HuH-7 (cell line): ENCODE measurements at places on chromosomes 4 and X.

DNA sequence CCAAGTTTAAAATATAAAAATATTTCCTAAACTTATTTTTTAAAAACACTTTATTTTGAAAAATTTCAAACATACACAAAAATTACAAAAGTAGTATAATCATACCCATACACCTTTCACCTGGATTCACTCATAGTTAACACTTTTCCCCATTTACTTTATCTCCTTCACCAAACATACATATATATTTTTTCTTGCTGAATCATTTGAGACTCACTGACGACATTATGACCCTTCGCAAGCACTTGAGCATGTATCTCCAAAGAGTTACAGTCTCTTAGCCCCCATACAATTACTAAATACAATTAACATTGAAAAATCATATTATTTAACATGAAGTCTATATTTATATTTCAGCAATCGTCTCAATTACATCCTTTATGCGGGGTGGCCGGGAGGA is 19.8 kb downstream of the RXFP1 start:
- no peak for DNase-seq

DNA sequence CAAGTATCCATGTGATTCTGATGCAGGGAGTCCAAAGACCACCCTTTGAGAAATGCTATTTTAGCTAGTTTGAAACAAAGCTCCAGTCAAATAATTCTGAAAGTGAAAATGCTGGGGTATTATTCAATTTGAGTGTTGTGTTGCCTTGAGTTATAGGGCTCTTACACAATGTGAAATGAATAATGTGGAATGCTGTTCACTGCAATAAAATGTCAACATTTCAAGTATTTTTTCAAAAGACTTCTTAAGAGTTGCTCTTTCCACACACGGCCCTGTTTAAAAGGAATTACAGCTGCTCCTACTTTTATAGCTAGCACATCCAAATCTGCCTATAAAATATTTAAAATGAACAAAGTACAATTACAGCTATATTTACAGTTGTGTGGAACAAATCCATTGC is 27.5 kb upstream of the PLS3 start:
- DNase-seq: no peak

GRCh38 chrX:48794340-48794910 is 7.4 kb upstream of the HDAC6 start:
- DNase-seq: no peak

DNA sequence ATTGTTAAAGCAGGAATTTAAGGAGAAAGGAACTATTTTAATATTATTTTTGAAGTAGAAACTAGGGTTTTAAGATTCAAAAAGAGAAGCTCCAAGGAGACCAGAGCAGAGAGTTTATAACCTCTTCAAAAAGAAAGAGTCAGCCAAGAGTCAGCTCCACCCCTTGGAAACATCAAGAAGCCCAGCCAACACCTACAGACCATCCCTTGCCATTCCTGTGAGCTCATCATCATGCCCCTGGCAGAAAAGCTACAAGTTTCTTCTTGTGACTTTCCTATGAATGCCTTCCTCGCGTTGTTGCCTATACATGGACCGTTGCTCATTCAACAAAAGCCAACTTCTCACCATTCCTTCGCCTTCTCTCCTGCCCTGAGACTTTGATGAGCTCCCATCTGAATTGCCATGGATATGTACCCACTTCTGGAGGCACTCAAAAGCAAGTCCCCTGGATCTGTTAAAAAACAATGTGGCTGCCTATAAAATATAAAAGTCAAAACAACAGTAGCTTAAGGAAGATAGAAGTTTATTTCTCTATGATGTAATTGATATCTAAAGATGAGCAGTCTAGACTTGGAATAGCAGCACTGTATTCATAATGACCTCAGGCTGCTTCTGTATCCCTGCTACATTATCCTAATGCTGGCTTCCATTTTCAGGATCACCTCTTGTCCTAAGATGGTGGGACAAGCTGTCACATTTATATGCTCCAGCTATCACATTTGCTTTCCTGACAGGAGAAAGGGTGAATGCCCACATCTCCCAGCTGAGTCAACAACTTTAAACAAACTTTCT is 20.3 kb downstream of the PLRG1 start:
- DNase-seq: no peak

- DNase-seq: no peak
Measured at GRCh38 chr4:77601614-77602187, 3.9 kb upstream of the CXCL13 start.

- DNase-seq: no peak
Measured at GRCh38 chrX:11566789-11567188, 98.9 kb downstream of the ARHGAP6 start.

GRCh38 chrX:55028040-55028439 is 2.7 kb downstream of the ALAS2 start:
- no peak for DNase-seq

- no peak for DNase-seq
Measured at GRCh38 chr4:20752641-20753040, 52.4 kb downstream of the PACRGL start.

DNA sequence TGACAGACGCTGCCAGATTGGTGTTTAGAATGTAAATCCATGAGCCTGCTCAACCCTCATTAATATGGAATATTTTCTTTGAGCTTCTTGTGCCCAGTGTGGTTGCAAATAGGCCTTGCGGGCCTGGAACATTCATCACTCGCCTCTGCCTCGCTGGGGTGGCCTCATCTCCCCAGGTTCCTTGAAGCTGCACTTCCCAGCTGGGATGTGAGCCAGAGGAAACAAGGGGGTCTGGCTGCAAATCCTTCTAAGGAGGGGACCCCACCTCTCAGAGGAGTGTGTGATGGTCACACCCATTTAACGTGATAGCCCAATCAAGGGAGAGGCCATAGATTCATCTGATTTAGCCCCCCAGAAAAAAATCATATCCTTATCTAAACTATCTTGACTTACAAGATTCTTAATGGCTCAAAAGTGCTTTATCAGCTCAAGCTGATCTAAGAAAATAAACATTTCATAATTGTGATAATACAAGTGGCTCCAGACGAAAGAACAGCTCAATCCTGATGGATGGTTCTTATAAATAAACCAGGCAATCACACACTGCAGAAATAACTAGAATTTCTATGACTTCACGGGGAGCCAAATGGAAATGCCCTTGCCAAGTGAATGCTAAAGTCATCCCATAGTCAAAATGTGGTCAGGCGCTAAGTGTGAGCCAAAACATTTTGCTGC is 189.9 kb downstream of the PTTG2 start:
- DNase-seq: no peak

GRCh38 chr4:24763631-24764297 is 31.6 kb upstream of the SOD3 start:
- no peak for DNase-seq

GRCh38 chrX:139831675-139832456 is 101.0 kb downstream of the ATP11C start:
- no peak for DNase-seq

GRCh38 chr4:155391932-155392331 is 15.2 kb upstream of the MAP9 start:
- DNase-seq: no peak

GRCh38 chrX:31320740-31321139 is 248.9 kb upstream of the FTHL17 start:
- DNase-seq: no peak

DNA sequence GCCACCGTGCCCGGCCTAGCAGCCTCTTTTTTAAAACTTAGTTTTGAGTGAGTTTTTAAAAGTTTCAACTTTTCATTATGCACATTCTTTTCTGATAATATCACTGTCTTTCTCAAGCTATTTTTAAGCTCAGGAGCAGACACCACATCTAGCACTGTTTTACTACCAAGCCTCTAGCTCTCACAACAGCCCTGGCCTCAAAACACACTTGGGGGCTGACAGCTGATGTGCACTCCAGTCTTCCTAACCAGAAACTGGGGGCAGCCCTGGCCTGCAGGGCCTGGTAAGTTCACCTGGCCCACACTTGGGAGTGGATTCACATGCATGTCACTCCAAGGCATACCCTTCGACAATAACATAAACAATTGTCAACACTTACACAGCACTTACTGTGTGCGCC is 34.0 kb downstream of the CENPU start:
- DNase-seq: no peak

DNA sequence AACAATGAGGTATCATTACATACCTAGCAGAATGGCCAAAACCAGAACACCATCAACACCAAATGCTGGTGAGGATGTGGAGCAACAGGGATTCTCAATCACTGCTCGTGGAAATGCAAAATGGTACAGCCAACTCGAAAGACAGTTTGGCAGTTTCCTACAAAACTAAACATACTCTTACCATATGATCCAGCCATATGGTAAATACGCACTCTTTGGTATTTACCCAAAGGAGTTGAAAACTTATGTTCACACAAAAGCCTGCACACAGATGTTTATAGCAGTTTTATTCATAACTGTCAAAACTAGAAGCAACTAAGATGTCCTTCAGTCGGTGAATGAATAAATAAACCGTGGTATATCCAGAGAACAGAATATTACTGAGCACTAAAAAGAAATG is 7.8 kb downstream of the CASP3 start:
- no peak for DNase-seq

- no peak for DNase-seq
Measured at GRCh38 chr4:47744253-47744652, 93.6 kb downstream of the CORIN start.

DNA sequence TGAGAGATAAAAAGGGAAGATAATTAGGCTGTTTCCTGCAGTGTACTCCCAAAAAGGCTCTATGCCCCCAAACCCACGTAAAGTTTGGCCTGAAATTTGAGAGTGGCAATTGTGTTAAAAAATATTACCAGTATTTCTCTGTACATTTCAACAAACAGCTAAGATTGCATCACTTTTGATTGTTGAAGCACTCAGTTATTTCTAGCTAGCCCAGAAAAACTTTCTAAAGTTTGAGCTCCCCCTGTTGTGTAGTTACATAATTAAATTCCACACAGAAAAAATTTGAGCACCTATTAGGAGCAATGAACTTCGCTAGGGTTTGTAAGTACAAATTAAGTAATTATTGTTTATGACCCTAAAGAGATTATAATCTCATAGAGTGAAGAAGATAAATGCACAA is 109.4 kb downstream of the DLG3 start:
- no peak for DNase-seq

- no peak for DNase-seq
Measured at GRCh38 chr4:121358473-121358872, 22.3 kb downstream of the QRFPR start.

DNA sequence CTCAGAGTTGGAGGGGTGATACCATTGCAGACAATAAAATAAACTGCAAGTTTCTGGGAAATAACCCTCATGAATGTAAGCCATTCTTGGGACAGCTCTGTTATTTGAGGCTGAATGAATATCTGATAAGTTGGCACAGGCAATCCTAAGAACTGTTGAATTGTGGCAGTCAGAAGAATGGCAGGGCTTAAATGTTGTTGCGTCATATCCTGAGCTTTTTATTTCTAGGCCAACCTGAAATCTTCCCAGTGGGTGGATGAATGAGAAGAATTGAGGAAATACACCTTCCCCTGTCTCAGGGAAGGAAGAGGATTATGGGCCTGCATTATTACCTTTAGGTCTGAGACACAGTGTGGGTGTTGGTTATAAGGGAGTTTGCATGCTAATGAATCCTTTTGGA is 64.4 kb upstream of the C4orf54 start:
- DNase-seq: no peak

GRCh38 chrX:44785652-44786051 is 58.2 kb upstream of the DUSP21 start:
- no peak for DNase-seq

- DNase-seq: no peak
Measured at GRCh38 chr4:185182239-185182638, 21.6 kb downstream of the CFAP97 start.

- DNase-seq: no peak
Measured at GRCh38 chr4:101693842-101694398, 96.6 kb upstream of the BANK1 start.

- no peak for DNase-seq
Measured at GRCh38 chr4:162115333-162115732, 48.5 kb downstream of the FSTL5 start.

DNA sequence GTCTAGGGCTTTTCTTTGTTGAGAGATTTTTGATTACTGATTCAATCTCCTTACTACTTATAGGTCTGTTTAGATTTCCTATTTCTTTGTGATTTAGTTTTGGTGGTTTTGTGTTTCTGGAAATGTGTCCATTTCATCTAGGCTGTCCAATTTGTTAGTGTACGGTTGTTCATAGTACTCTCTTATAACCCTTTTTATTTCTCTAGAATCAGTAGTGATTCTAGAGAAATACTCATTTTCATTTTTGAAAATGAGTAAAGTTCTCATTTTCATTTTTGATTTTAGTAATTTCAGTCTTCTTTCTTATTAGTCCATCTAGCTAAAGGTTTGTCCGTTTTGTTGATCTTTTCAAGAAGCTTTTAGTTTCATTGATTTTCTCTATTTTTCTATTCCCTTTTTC is 7.5 kb downstream of the IL13RA1 start:
- no peak for DNase-seq

DNA sequence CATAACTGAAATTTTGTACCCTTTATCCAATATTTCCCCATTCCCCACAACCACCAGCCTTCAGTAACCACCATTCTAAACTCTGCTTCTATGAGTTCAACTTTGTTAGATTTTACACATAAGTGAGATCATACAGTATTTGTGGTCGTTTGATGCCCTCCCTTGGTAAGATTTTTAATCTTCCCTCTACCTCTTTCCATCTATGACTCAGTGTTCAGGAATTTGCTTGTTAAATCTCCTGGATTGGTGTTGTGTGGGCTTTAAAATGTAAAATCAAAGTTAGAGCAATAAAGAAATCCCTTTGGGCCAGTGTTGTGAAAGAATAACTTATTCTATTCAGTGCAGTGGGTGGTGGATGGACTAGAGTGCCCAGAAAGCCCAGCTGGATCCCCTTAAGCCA is 37.4 kb downstream of the SLC16A2 start:
- no peak for DNase-seq

GRCh38 chr4:184437565-184438265 is 36.6 kb downstream of the IRF2 start:
- DNase-seq: no peak

DNA sequence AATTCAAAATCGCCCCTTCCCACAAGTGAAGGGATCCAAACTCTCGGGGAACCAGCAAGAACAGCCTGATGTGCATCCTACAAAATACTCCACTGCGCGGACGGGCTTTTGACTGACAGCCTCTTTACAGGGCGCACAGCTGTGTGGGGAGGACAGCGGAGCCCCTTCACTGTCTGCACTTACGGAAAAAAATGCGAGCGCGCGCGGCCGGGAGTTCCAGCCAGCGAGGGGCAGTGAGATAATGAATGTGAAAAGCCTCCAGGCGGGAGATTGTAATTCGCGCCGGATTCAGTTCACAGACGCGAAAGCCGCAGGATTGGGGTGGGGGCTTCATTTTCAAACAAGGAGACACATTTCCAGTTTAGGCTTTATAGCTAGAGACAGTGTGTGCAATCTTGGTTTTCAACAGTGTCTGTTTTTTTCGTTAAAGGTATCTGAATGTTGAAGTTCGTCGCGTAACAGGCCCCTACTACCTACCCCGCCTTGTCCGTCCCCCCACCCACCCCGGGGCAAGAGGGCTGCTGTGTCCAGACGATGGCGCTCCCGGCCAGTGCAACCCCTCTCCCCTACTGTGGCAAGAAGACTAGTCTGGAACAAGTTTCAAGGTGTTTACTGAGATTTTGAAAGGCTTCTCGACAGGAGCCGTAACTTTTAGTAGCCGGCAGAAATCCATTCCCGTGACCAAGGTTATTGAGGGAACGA is 1.7 kb upstream of the GPR50 start:
- no peak for DNase-seq

GRCh38 chrX:82961129-82961528 is 547.0 kb upstream of the POU3F4 start:
- DNase-seq: no peak
